ENCODE measurements at places on chromosomes 13 and 19.
A peak's percentile ranks its signal among the peaks of the same experiment; 100 is the strongest.

DNA sequence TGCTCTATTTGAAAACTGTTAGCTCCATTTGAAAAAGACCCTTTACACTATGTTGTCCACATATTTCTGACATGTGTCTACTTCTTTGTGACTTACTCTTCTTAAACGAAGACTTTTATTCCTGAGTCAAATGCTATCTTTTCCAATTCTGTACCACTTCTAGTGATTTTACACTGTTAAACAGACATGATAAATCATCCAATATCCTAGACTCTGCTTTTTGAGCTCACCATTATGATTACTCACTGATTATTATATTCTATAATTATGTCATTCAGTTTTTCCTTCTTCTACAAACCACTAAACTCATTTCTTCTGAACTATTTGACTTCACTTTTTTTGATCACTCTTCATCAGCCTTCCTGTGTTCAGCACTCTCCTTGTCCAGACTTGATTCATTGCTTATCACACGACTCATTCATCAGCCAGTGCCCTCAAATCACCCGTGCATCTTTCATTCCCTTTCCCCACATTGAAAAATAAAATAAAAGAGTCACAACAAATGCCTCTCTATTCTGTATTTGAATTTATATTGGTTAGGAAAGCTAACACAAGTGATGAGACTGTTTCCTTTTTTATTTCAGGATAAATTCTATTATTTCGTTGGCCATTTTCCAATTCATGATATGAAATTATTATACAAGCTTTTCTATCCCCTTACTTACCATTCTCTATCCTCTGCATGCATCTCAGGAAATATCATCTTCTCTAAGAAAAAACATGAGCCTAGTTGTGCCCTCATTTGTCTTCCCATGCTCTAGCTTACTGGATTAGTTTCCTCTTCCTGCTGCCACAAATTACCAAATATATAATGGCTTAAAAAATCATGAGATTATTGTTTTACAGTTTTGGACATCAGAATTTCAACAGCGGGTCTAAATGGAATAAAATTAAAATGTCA, 1482.1 kb upstream of the MIR17HG start:
- no peak for DNase-seq

- DNase-seq, result no peak
These were observed 87.1 kb downstream of the ARHGEF7 start for GRCh38 chr13:111202156-111202621.

DNA sequence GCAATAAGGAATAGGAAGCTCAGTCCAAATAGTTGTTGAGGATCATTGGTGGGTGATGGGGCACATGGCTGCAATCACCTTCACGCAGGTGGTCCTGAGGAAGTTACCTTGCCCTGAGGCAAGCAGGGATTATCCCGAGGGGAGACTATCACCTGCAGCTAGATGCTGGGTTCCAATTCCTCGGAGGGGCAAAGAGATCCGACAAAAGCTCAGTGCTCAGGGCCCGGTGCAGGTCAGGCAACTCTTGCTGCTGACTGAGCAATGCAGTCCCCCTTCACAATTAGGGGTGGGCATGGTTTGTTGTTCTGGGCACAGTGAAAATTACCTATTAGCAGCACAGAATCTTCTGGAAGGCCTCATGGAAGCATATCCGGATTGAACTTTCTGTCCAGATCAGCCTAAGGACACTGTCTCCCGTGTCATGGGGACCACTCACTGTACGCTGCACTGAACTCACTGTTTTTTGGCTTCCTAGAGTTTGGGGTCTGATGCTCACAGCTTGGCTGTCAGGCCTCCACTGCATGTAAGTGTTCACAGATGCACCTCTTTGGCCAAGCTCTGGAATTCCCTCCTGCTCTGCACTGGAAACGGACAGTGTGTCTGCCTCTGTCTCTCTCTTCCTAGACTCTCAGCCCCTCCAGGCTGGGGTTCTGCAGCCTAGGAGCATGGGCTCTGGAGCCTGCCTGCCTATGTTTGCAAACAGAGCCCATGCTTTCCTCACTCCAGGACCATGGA, 372.7 kb downstream of the ZNF536 start:
- no peak for DNase-seq

- no peak for DNase-seq
These were observed 24.6 kb upstream of the ATP8A2 start for GRCh38 chr13:25347151-25347550.

DNA sequence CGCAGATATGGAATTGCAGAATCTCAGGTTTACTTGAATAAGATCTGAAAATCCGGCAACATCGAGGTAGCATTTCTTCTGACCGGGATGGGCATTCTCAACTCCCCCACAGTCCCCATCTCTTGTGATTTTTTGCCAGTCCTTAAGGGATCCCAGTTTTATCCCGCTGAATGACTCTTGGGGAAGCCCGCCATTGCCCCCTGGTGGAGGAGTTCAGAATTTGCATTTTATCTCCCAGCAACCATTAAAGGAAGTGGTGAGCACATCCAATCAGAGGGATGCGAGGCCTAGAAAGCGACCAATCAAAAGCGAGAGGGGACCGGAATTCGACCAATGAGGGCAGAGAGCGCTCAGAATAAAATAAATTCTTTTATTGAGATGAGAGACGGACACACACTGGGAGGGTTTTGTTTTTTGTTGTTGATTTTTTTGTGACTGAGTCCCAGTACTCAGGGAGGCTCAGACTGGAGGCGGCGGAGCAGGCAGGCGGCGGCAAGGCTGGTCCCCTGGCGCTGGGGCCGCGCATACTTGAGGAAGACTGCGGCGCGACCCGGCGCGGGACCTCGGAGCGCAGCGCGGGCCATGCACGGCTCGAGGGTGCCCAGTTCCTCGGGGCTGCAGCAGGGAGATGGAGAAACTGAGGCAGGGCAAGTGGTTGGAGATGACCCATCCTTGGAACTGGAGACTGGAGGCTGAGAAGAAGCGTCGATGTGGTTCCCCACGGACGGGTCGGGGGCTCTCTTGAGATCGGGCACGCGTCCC, 3.9 kb upstream of the TTC9B start:
- peak; percentile 66 for DNase-seq

DNA sequence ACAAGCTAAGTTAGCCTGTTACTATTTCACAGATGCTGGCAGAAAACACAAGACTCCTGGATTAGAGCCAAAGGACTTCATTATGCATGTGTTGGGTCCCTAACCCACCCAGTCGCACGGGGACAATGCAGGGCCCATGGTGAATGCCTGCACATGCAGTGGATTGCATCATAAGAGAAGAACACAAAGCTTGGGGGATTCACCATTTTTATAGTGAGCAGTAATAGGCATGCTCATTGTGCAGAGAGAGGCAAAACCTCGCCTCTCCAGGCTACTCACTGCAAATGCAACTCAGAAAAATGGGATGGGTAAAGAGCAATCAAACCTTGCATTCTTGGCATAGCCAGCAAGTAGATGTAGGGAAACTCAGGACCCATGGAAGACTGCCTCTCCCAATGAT, 115.8 kb downstream of the DIAPH3 start:
- DNase-seq, result no peak

DNA sequence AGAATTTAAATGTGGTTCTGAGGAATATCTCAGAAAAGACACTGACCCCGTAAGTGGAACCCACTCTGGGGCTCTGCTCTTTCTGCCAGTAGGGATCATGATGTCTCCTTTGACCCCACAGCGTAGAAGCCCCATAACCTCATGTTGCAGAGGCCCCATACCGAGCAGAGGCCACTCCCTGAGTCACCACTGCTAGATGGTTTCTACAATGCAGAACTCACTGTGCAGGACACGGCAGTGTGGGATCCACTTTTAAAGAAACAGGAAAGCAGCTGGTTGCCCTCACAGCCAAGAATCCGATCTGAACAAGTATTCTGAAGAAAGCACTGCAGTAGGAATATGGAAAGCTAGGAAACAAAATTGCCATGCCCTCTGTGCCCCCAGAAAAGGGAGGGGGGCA, 4.2 kb downstream of the SLC7A1 start:
- no peak for DNase-seq

DNA sequence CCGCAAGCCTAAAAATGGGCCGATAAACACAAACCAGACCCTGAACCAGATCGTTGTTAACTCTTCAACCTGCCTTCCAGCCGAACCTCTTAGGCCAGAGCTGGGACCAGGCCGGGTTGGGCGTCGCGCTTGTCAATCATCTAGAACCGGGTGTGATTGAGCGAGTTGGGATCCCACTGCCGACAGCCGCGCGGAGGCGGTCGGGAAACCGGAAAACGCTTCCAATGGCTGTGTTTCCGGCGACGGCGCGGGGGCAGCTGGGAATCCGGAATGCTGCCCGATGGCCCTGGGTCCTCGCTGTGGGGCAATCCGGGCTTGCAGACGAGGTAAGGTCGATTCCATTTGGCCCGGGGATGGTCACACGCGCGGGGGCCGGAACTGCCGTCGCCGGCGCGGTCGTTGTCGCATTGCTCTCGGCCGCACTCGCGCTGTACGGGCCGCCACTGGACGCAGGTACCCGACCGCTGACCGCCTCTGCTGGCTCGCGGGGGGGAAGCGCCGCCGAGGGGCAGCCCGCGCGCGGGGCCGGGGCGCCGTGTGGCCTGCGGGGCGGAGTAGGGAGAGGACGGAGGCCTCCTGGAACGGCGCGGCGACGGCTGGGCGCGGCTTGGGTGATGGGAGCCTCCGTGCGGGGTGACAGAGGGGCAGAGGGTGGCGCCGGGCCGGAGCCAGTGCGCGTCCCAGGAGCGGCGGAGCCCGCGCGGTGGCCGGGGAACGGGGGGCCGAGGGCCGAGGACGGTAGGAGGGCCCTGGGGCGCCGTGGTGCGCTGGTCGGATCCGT, at the start of gene NAXD:
Gene NAXD, plus strand, starts transcription at position 224 of the 781 bp plus-strand sequence. Its CDS starts 57 bp downstream, at position 281.
- DNase-seq, result peak; percentile 63

DNA sequence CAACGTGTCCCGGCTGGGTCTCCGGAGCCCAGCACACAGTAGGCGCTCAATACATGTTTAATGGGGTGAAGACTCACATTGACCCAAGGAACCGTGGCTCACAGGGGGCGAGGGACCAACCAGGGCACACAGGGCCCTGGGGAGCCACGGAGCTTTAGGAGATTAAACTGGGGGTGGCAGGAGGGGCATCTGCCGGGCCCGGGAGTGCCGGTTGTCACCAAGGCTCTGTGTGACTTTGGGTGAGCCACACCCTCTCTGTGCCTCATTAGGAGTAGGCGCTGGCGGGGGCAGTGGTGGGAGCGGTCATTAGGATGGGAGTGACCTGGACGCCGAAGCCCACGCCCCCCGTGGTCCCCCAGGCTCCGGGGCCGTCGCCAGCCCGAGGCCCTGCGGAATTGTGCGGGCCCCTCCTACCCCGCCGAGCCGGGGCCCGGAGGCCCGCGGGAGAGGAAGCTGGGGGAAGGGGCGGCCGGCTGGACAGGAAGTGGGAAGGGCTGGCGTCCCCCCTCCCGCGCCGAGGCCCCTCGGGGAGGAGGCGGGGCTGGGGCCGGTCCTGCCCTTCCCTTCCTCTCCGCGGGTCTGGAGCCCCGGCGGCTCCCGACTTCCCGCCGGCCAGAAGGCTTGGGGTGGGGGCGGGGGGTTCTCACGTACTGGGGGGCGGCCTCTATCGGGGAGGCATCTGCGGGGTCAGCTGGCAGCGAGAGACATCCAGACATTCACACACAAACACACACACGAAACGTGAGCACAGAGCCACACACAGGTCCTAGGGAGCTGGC, 1.8 kb upstream of the SSBP4 start:
- DNase-seq, result no peak

Data from T follicular helper cell (primary cell).